Foreskin fibroblast (primary cell): ENCODE measurements at places on chromosomes 6 and 20.

DNA sequence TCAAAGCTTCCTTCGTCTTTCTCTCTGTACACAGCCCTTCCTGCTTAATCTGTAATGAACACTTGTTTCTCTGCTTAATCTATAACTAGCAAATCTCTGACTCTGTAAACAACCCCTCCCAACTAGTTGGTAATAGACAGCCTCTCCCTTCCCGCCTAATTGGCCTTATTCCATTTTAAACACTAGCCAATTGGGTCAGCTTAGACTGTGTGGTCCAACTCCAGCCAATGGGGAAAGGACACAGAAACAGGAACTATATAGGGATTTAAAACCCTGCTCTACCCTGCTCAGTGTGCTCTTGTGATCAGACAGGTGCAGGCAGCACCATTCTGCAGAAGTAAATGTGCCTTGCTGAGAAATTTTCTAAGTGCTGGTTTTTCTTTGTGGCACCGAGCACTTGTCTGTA is 18.5 kb downstream of the CHD6 start:
- DNase-seq: no peak

- DNase-seq: no peak
Observed at GRCh38 chr6:10586302-10586701, 65.2 kb downstream of the GCNT2 start.

GRCh38 chr6:1798965-1799325 is 189.2 kb downstream of the FOXC1 start:
- no peak for DNase-seq

DNA sequence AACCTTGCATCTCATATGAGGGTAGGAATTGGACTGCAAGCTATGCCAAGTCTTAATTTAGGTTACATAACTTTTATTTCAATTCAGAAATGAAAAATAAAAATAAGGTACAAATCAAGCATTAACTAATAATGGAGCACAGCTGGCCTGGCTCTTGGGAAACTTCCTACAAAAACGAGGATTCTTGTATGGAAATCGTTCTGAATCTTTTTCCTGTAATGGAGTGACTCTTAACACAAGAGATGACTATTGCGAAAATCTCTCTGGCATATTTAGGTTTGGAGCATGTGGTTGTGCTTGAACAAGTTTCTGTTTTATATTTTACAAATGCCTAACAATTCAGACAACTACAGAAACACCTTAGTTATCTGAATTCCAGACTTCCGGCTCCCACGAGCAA is 34.0 kb upstream of the PI16 start:
- DNase-seq: no peak

DNA sequence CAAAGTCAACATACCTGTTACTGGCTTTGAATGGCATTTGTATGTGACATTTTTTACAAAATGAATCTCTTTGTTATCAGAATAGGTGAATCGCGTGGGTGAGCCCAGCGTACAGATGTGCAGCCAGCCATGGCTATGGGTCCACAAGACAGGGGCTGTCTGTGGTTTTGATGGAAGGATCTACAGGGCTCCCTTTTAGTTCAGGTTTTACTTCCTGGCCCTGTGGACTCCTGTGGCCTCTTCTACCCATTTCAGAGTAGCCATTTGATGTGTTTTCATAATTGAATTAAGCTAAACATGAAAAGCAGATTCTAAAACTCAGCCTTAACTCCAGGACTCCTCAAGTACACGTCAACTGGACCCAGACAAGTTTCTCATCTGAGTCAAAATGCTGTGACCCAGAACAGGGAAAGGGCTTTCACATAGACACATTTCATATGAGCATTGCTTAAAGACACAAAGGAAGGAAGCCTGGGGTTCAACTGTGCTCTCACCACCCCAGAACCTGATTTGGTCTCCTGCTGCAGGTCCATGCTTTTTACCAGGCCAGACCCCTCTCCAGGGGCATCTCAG is 105.3 kb upstream of the NAA20 start:
- no peak for DNase-seq

- peak; percentile 84 for DNase-seq
Observed at GRCh38 chr6:19836799-19837510, at the start of gene ID4. TSS of gene ID4 (plus strand) at chr6:19837370. CDS start at chr6:19837755, 385 bp downstream.

DNA sequence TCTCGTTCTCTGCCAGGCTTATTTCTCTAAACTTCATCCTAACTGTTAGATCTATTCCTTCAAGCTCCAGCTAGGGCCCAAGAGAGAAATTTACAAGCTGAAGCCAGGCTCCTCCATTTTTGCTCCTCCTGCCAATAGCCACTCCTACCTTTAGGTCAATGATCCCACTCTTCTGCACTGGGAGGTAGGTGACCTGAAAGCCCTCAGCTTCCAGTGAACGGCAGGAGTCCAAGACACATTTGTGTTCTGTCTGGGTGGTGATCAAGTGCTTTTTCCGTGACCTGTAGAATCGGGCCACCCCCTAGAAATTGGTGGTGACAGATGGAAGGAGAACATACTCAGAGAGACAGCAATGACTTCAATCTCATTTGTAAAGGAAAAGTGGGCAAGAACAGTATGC is 8.9 kb downstream of the NFS1 start:
- no peak for DNase-seq

DNA sequence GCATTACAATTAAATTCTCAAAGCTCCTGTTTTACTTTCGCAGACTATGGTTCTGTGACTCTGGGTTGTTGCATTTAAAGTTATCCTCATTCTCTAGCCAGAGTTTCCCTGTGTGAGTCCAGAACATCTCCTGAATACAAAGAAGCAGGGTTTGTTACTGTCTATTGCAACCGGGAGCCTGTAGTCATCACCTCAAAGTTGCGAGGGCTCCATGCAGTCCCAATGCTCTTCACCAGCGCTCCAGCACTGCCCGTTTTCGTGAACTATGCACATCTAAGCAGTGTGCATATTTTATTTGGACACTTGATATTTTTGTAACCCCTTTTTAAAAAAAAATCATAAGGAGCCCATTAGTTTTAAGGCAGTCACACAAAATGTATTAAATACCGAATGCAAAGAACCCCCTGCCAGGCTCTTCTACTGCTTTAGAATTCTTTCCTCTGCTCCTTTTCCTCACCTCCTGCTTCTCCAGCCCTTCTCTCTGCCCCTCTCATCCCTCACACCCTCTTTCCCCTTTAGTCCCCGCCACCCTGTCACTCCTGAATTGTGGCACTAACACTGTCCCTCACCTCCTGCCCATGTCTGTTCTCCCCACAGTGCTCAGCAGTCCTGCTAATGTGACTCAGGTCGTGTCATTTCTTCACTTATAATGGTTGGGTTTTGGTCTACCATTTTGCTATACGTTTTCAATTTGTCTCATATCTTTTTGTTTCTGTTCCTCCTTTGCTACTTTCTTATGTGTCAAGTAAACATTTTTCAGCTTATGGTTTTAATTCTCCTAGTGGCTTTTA is 1.1 kb upstream of the HLA-C start:
- no peak for DNase-seq

GRCh38 chr6:160532315-160532714 is 131.8 kb downstream of the LPA start:
- DNase-seq: no peak

- DNase-seq: no peak
Observed at GRCh38 chr20:3377644-3378043, 29.8 kb downstream of the DNAAF9 start.

DNA sequence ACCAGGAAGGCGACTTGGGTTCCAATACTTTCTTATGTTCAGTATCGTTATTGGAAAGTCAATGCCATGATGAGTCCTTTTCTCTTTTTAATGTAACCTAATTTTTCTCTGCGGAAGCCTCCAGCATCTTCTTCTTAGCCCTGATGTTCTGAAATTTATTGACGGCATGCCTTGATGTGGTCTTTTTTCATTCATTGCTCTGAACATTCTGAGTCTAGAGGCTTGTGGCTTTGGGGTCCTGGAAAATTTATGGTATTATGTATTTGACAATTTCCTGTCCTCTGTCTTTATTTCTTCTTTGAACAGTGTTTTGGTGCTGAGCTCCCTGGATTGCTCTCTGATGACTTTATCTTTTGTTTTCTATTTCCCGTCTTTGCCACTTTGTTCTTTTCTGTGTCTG is 28.7 kb upstream of the MAS1 start:
- DNase-seq: no peak

DNA sequence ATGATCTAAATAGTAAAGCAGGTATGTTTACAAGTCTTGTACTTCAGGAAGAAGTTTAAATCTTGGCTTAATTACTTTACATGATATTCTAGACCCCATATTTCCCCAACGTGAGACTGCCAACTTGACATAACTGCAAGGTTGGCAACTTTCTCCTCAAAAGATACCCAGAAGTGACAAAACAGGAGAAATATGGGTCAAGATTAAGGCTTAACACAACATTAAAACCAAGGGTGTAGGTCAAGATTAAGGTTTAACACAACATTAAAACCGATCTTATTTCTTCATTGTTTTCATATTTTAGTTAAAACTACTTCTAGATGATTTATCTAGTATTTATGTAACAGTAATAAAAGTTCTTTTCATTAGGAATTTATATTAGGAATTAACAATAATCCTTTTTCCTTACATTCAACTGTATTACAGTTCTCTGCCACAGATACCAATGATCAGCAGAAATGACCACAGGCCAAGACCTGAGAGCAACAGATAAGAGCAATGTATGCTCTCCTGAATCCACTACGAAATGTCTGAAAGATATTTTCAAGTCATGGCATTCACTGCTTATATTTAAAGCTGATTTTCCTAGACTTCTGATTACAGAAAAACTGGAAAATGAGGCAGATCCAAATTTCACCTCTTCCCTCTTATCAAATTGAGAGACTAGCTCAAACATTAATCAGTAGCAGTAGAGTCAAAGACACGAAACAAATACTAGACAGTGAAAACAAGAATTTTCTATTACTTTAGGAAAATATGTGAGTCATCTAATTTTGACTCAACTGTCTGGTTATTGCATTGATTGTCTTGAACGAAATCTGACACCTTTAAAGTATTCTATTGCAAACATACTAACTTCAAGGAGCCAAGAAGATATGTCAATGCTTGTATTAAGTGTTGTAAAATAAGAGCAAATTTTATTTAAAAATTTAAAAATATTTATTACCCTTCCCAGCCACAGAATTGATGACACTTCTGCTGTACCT is 72.3 kb downstream of the RNGTT start:
- peak; percentile 24 for DNase-seq

GRCh38 chr6:1226277-1227099 is 85.4 kb upstream of the FOXQ1 start:
- DNase-seq: peak; percentile 49

DNA sequence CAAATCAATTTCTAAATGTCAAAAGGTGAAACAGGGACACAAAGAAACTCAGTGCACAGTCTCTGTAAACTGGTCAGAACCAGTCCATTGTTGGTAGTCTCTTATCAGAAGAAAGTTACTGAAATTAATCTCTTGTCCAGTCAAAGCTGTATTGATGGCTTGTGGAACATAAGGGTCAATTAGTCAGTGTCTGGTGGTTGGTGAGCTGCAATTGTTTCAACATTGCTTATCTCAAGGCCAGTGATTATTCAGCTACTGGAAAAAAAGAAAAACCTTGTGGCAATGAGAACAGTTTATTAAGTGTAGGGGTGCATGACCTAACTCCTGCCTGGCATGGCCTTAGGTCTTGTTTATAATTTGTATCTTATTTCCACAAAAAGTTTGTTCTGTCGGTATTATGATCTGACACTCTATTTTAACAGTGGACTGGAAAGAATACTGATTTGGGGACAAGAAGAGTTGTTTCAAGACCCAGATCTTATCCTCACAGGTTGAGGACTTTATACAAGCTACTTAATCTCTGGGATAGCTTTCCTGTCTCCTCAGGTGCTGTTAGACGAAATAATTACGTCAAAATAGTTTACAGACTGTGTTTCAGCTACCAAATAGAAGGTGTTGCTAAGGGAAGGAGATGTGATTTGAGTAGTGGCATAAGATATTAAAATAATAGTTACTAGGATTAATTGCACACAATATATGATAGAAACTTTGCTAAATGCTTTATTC is 520.0 kb upstream of the IRAK1BP1 start:
- DNase-seq: no peak
